ENCODE measurements at places on chromosomes 1 and 21.

- no peak for DNase-seq
Measured at GRCh38 chr1:9231648-9232332, 2.8 kb upstream of the H6PD start.

DNA sequence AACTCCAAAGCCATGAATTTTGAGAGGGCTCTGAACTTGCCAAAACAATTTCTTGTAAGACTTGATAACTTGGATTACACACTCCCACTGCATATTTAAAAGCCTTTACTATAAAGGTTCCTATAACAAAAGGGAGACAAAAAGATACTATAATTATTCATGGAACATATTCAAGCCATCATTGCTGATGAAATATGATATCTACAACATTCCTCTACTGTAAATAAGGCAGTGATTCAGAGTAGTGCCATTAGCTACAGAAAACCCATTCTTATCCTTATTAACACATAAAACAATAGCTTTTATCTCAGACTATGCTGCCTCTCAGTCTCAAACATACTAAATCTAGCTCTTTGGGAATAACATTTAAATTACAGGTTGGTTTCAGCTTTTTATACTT, 675.5 kb upstream of the CXADR start:
- no peak for DNase-seq

- DNase-seq, result no peak
Measured at GRCh38 chr1:18118078-18118477, 10.5 kb downstream of the IGSF21 start.

GRCh38 chr21:32415451-32416398, 3.2 kb downstream of the EVA1C start:
- DNase-seq, result no peak

DNA sequence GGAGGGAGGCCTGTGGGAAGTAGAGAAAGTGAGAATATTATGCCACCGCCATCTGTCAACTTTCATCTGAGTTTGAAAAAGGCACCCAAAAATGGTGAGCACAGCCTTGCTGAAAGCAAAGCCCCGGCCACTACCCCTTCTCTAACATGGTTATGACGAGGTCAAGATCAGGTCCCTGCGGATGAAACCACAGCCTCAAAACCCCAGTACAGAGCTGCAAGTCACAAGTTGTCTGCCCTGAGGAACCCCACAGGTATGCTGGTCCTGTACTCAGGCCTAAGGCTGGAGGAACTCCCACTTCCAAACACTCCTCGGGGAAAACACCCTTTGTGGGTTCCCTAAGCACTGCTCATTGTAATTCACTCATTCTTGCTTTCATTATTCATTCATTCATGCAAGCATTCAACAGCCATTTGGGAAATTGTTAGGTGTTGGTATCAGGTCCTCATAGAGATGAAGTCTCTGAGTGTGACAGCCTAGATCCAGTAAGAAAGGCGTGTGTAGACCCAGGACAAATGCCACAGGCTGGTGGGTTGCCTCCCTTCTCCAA, 216.6 kb upstream of the EDN2 start:
- DNase-seq, result no peak

- no peak for DNase-seq
Measured at GRCh38 chr1:64525116-64525686, 55.3 kb downstream of the CACHD1 start.

- DNase-seq, result no peak
Measured at GRCh38 chr1:155971910-155972809, 6.2 kb downstream of the ARHGEF2 start.

Data from H9 (cell line).